ENCODE measurements at places on chromosomes 4 and X. TPM values are rescaled to one million over a fixed set of nuclear protein-coding genes. Genes with fewer than 3 reads are reported as not detected.

DNA sequence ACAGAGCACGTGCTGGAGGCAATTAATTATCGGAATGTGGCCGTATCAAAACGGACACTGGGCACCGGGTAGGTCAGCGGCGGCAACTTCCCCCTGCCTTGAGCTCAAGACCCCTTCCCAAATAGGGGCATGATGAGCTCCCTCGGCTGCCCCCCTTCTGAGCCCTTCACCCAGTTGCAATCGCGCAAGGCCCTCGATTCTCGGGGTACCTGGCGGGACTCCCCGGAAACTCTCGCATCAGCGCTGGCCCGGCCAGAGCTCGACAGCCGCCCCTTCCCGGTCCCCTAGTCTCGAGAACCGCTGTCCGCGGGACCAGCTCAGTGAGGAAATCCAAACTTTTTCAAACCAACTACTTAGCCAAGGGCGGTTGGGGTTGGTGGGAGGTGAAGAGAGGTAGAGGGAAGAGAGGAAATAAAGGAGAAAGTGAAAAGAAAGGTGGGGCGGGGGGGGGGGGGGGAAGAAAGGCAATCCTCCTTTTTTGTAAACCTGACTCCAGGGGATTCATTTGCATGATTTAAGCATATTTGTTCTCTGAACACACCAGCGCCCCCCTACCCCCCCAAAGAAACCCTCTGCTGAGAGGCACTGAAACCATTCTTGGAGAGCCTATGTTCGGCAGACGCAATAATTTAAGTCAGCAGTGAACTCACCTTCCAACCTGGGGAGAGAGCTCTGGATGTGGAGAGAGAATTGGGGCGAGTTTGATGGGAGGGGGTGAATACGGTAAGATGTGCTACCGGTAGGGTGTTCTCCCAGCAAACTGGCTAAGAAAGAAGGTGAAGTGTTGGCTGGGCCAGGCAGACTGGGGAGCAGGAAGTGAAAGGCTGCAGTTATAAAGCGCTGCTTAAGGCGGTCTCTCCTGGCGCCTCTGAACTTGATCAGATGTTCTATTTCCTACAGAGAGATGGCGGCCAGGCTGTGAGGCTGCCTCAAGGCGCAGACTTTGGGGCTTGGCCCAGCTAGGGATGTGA is 2.0 kb upstream of the ZIC3 start:
- DNase-seq: no peak

DNA sequence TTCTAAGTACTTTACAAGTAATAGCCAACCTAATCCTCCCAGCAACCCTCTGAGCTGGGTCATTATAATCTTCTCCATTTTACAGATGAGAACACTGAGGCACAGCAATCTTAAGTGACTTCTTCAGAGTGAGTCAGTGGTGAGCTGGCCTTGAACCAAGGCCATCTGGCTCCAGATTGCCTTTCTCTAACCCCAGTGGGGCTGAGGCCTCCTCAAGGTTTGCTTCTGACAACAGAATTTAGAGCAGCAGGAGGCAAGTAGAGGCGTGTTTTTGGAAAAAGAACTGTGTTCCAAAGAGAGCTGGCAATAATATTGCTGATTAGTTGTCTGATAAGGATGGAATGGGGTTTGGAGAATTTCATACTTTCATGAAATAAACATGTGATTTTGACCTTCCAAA is 41.2 kb downstream of the PIR start:
- DNase-seq: no peak

DNA sequence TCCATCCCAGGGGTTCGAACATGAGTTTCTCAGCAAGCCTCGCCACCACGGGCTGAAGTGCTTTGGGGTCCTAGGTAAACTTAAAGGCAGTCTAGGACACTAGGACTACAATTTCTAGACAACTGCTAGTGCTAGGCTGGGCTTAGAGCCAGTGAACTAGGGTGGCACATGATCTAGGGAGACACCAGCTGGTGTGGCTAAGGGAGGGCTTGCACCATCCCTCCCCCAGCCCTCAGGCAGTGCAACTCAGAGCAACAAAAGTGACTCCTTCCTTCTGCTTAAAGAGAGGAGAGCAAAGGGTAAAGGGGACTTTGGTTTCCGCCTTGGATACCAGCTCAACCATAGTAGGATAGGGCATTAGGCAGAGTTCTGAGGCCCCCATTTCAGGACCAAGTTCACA is 162.5 kb upstream of the AFF2 start:
- no peak for DNase-seq

GRCh38 chr4:153676984-153677383 is 7.1 kb upstream of the TLR2 start:
- DNase-seq: no peak

DNA sequence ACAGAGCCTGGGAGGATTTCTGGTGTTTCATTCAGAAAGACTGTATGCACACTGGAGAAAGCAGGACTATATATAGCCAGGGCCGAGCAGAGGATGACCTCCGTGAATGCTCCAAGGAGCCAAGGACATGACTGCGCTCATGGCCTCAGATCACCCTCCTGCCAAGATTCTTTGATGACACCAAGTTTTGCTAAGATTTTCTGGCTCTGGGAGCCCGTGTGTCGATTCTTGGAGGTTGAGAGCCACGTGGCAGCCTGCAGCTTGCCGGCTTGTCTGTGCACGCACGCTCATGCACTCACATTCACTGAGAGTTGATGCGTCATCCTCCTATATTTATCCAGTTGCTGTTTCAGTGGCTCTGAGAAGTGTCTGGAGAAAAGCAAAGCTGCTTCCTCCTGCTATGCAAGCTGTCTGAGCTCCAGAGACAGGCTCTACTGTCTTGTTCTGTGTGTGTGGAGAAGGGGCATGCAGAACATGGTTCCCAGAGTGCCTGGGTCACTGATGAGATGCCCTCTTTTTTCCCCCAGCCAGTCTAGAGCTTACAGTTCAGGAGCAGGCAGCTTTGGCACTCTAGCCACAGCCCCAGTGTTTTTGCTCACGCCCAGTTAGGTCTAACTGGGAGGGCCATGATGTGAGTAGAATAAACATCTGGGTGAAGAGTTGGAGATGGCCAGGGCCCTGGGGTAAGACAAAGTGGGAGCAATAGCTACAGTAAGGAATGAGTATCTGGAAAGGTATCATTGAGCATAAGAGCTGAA is 64.9 kb upstream of the SCOC start:
- no peak for DNase-seq

DNA sequence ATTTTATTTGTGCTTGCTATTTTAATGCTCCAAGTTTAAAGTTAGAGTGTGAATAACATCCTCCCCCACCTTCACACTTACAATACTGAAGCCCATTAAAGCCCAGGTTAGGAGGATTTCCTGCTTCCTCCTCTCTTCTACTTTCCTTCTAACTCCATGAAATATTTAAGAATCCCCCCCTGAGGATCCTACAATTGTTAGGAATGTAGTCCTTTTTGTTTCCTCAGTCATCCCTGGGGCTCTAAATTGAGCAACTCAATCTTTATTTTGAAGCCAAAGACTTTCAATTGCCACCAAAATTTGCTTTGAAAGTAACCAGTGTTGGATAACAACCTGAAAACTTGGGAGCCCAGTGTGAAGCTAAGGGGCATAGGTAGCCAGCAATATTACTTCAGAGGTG is 276.9 kb downstream of the FAM47A start:
- DNase-seq: no peak

DNA sequence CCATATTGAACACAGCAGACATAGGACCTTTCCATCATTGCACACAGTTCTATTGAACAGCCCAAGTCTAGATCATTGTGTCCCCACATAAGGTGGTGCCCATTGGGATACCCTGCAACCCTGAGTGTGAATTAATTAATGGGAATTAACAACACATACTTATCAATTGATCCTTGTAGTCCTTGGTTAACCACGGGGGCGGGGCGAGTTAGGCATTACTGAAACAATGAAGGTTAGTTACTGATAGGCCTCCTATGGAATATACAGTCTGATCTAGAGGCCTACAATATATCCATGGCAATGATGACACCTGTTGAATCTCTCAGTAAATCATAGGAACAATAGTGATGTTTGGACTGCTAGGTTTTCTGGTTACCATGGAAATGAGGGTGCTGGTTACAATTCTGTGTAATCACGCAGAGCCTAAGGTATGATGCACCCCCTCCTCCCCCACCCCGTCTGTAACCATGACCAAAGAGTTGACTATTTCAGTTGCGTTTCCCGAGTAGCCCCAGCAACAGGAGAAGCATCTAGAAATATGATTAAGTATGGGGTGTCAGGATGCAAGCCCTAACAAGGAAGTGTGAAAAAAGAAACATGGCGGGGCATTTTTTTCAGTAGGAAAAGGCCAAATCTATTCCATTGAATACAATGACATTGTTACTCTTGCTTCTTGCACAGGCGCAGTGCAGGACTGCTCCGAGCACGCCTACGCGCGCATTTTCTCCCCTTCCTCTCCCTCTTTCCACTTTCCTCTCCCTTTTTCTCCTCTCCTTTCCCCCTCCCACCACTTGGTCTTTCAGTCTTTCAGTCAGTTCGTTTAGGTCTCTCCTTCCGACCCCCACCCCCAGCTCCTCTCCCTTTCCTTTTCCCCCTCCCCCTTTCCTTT is 677 bp upstream of the NONO start:
- DNase-seq: peak; percentile 35

- DNase-seq: no peak
Measured at GRCh38 chr4:189822326-189822725, 118.3 kb upstream of the FRG1 start.

CABS1 gene
- polyA plus RNA-seq: not detected

BBS12 gene
- polyA plus RNA-seq: 2.5 TPM

MAGEA9B gene
- not detected for polyA plus RNA-seq

ODAM gene
- not detected for polyA plus RNA-seq
